Right cardiac atrium (tissue), 5 donors: ENCODE measurements at places on chromosomes 12 and 14. TPM values are rescaled to one million over a fixed set of nuclear protein-coding genes. Genes with fewer than 3 reads are reported as not detected.

The MAP3K9 gene
- total RNA-seq: 2.4 TPM

The VRTN gene
- total RNA-seq: not detected

The SPRYD4 gene
- 3.3 TPM for total RNA-seq

The DAO gene
- not detected for total RNA-seq

The NFE2 gene
- total RNA-seq: 0.28 TPM

The BDKRB2 gene
- total RNA-seq: 0.82 TPM

The SLC4A8 gene
- 0.24 TPM for total RNA-seq

The FITM1 gene
- 133 TPM for total RNA-seq

The CD27 gene
- not detected for total RNA-seq

The OR4K5 gene
- total RNA-seq: not detected

The PPFIA2 gene
- 0.62 TPM for total RNA-seq

DNA sequence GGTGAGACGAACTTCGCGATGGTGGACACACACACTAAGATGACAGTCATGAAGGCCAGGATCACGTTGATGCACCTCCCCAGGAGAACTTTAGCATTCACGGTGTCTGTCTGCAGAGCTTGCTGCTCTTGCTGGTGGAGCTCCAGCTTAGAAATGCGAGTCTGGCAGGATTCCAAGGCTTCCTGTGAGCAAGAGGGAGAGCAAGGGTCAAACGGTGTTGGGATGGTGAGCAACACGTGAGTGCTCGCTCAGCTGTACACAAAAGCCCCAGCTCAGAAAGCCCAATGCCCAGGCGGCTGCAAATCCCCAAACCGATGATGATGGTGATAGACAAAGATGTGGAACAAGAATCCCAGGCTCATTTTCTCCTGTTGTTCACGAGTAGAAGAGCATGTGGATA lies 78.8 kb downstream of the TMCC3 start:
- peak; percentile 56 for DNase-seq

GRCh38 chr12:92437452-92437851 lies 265.3 kb upstream of the PLEKHG7 start:
- no peak for DNase-seq

DNA sequence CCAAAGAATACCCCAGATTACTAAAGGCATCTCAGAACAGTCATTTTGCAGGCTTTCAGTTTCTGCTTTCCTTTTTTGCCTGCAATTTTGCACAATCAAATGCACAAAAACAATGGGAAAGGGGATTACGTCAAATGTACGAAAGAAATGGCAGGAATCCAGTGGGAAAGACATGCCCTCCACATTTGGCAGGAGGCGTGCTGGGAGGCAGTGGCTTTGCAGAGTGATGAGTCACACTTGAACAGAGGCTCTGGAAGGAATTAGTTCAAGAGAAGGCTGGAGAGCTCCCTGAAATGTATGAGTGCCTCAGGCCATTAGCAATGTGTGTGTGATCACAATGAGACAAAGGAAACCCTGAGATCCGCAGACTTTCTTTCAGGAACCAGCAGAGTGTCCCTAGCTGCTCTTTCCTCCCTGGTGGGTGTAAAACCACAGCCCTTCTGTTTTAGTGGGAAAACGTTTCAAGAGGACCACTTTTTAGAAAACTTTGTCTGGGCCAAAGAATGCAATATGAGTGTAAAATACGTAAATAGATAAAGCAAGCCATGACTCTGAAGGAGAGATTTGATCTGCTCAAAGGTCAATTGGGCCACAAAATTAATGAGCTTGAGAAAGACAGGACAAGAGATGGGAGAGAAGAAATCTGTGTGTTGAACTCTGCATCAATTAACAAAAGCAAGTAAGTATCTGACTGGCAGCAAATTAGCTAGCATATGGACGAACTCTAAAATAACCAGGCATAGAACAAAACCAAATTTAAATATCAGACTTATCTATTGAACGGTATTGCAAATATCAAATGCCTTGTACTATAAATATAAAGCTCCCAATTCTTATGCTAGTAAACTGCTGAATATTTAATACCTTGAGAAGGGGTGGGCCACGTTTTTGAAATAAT lies 155.4 kb upstream of the PDE3A start:
- DNase-seq: peak; percentile 92

DNA sequence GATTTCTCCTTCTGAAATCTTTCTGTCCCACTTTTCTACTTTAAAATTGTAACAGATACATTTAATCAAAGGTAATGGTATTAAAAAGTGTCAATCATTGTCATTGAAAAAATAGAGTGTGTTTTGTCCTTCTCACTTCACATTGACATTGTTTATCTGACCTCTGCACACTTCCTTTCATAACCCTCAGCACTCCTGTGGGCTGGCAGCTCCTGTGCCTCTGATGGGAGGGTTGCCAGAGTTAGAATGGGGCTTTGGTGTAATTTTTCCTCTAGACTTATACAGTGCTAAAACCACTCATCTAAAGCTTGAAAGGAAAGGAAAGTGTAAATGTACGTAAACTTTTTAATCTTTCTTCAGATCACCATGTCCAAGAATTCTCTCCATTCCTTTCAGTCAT lies 23.7 kb downstream of the KCNA1 start:
- no peak for DNase-seq

DNA sequence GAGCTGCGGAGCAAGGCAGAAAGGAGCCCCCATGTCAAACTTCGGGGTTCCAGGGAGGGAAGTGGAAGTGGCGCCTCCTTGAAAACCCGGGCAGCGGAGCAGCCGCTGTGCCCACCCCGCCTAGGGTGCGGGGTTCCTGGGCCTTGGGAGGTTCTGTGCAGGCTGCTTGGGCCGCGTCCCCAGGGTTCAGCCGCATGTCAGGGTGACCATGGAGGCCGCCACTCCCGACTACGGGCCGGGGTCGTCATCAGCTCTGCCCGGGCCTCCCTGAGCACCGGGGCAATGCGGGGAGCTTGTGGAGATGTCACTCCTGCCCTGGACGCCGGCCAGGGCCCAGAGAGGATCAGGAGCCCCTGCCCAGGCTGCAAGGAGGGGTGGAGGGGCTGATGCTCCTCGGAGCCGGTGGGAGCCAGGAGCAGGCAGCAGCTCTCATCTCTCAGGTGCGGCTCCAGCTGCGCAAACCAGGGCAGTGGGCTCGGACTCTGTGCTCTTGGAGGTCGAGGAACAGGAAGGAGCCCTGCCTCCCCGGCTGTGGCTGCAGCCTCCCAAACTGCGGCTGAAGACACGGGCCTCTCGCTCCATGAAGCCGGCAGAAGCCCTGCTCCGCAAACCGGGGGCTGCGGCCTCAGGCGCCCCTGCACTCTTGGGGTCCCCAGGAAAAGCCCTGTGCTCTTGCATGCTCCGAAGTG lies 1286.5 kb downstream of the TMEM121 start:
- DNase-seq: no peak

DNA sequence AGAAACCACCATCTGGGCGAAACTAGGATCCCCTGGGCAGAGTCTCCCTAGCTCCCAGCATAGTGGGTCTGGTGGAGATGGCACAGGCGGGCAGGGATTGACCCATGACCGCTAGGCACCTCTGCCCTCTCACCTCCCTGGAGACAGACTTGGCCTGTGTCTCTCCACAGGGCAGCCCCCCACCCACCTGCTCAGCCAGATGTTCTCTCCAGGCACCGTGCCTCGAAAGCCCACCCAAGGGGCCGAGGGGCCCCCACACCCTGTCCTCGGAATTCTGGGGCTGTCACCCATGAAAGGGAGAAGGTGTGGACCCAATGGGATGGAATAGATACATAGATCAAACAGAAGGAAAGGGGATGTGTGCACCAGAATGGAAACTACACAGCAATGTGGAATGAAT lies 229.1 kb upstream of the RTL1 start:
- no peak for DNase-seq

DNA sequence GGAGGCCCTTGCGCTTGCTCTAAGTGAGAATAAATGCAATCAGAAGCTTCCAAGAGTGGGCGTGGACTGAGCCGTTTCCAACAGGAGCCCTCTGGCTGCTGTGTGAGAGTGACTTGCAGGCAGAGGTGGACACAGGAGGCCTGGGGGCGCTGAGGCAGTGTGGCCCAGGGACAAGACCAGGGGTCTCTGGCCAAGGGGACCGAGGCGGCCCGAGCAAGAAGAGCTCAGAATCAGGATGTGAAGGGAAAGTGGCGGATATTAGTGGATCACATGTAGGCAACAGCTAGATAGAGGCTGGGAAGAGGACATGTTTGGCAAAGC lies 8.6 kb downstream of the RIMBP2 start:
- DNase-seq: no peak

DNA sequence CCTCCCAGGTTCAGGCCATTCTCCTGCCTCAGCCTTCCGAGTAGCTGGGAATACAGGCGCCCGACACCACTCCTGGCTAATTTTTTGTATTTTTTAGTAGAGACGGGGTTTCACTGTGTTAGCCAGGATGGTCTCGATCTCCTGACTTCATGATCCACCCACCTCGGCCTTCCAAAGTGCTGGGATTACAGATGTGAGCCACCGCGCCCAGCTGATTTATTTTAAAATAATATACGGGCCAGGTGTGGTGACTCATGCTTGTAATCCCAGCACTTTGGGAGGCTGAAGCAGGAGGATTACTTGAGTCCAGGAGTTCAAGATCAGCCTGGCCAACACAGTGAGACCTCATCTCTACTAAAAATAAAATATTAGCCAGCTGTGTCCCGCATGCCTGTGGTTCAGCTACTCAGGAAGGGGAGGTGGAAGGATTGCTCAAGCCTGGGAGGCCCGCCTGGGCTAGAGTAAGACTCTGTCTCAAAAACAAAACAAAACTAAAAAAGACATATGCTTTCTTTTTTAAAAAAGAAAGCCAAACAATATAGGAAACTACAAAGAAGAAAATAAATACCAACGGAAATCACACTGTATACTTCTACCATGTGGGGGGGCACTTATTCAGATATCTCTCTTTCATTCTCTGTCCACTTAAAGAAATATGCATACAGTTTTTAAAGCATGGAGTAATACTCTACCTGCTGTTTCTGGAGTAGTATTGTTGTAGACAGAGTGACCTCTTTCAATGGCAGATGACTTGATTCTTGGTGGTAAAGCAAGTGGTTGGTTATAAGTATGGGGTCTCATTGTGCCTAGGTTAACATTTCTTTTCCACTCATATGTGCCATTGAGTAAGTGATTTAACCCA lies 930 bp upstream of the MIA2 start:
- DNase-seq: no peak

GRCh38 chr14:20503898-20504297 lies 1.4 kb upstream of the RNASE10 start:
- DNase-seq: no peak

DNA sequence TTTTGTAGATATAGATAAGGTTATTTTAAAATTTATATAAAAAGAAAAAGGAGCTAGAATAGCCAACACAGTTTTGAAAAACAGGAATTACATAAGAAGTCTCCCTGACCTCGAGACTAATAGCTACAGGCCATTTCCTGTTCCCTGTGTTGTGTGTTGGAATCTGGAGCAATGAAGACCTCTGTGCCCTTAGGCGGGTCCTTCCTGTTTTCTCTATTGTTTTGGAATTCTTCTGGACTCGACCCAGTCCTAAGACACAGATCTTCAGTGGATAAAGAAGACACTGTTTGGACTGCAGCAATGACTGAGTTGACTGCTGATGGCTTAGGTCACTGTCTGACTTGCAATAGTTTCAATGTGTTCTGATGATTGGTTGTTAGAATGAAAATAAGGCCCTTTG lies 26.2 kb downstream of the SNRPF start:
- DNase-seq: no peak

DNA sequence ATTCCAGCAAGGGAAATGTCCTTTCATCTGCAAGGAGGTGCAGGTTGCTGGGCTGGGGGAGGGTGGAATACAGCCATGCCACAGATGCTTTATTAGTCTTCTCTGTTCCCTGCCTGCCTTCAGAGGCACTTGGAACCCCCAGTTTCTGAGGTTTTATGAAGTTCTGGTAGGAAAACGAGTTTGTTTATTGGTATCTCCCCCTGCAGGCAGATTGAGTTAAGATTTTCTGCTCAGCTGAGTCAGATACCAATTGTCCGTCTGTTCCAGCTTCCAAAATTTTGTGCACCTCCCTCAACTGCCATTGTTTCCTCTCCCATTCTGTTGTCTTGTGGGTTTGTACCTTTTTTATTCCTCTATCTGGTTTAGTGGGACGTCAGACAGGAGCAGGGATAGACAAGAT lies 155.6 kb downstream of the ETV6 start:
- no peak for DNase-seq

DNA sequence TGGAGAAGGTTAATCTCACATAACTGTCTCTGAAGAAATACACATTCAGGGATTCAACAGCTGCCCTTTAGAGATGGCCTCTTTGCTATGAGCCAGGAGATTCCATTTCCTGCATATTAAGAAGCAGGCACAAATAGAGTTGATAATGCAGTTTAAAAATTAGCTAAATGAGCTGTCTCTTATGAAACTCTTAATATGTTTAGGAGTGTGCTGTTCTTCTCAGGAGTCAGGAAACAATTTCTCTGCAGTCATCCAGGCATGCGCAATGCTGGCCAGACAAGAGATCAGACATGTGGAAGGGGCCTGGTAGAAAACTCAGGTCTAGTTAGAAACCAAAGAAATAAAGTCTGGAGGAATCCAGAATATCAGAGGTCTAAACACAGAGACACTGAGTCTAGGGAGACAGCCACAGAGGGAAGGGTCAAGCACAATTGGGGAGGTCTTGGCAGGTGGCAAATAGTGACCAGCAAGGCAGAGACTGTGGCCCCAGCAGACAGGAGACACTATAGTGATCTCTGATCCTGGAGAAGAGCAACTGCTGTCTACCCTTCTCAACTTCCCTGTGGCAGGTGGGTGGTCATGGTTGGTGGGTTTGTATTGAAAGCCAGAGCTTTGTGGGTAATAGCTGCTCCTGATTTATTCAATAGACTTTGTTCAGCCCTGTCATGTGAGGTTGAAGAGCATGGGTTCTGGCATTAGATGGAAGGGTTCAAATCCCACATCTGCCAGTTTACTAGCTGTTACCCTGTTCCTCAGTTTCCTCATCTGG lies 185.8 kb upstream of the RMST start:
- DNase-seq: no peak

- DNase-seq: no peak
These were observed 10.7 kb downstream of the ARID4A start for GRCh38 chr14:58309086-58309485.

GRCh38 chr12:49980501-49981349 lies 8.0 kb downstream of the AQP6 start:
- no peak for DNase-seq

GRCh38 chr12:1217191-1217949 lies 226.3 kb downstream of the ERC1 start:
- DNase-seq: no peak

DNA sequence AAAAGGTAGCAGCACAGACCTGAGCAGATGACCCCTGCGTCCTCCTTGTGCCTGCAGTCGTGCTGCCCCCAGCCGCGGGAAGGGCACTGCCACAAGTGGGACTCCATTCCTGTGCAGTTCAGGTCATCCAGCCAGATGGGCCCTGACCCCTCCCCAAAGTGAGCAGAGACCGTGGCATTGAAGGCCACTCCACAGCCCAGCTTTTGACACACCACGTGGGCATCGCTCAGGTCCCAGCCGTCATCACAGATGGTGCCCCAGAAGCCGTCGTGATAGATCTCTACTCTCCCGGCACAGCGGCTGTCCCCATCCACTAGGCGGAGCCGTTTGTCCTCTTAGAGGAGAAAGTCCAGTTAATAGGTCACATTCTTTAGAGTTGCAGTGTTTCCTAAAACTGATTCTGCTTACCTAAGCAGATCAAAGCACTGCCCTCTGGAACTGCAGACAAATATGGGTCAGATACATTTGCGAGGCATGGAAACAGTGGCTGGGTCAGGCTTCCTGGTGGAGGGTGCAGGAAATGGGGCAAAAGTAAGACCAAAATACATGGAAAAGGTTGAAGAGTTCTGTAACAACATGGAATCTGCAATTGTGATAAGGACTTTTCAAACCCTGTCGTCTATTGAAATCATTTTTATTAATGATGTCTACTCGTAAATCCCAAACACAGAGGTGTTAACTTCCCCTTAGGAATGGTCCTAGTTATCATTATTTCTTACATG lies 69.4 kb downstream of the CD163L1 start:
- DNase-seq: peak; percentile 66
